ENCODE measurements at places on chromosomes 7 and 10.

DNA sequence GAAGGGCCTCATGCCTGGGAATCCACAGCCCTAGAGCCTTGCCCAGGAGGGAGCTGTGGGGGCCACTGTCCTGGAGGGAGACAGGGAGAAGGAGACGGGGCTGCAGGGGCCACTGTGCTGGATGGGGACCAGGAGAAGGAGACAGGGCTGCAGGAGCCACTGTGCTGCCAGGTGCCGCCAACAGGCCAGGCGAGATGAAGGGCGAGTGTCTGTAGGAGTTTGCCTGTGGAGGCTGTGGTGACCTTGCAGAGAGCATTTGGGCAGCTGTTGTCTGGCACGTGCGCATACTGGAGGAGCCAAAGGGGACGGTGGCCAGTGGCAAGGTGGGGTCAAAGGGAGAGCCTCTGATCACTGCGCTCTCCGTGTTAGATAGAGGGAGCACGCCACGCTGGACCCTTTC is 79.2 kb downstream of the NKX6-2 start:
- DNase-seq = no peak

DNA sequence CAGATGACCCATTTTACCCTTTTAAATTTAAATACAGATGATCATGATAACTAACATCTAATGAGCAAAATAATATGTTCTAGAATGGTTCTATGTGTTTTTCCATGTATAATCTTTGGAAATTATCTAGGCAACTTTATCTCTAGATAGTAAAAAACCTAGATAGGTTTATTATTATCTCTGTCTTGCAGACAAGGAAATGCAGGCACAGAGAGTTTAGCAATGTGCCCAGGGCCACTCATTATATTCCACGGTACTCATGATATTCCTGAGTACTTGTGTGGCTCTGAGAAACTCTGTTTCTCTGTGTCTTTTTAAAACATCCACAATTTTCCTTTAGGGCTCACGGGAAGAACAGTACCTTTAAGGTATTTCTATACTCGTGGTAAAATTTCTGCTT is 26.4 kb upstream of the SNX13 start:
- DNase-seq = no peak

DNA sequence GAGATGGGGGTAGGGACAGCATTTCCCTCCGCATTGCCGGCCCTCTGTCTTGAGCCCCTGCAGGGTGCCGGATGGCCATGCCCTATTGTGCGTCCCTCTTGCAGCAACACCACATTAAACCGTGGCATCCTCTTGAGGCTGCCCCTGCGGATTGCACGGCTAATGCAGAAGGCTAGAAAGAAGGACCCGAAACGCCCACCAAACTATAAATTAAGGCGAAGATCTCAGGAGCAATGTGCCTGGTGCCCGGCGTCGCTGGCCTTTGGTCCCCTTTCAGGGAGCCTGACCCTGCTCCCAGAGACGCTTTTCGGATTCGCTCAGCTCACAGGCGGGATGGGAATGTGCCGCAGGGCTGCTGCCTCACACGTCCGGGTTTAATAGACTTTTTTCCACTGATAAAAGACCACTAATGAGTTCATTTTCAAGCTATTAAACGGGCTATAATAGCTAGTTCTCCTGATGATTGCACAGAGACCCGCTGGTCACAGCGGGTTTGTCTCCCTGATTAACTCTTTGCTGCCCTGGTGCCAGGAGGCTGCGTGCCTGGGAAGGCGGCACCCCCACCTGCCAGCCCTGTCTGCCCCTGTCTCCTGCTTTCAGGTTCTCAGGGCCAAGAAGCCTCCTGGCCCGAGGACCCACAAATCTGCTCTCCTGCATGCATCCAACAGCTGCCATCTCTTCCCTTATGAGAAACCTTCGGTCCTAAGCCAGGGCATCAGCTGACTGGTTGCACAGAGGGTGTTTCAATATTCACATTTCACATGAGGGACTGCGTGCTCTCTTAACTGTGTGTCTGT is 128.3 kb downstream of the ADARB2 start:
- no peak for DNase-seq

- DNase-seq = no peak
Observed at GRCh38 chr7:44471850-44472249, 18.6 kb downstream of the NUDCD3 start.

GRCh38 chr10:4252701-4253100 is 467.7 kb upstream of the KLF6 start:
- DNase-seq = no peak

GRCh38 chr10:12109286-12109685 is 20.2 kb upstream of the SEC61A2 start:
- DNase-seq = no peak

- DNase-seq = no peak
Observed at GRCh38 chr7:81883801-81884393, 114.0 kb upstream of the HGF start.

DNA sequence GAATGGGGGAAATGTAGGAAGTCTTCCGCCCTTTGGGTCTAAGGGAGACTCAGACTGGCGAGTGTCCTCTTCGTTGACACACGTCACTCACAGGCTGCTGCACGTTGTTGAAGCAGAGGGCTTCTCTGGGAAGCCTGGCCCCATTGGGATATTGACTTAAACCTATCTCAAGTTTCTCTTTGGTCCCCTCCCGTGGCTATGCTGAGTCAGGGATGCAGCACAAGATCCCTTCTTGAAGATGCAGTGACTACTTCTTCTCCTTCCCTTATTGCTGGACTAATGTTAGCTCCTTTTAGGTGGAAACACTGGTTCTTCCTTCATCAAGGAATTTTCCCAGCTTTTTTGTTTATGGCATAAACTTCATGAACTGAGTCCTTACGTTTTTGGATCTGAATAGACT is 89.8 kb upstream of the CCDC71L start:
- no peak for DNase-seq

- no peak for DNase-seq
Observed at GRCh38 chr7:67729771-67730170, 733.1 kb downstream of the TYW1 start.

GRCh38 chr7:934469-935163 is 19.9 kb downstream of the ADAP1 start:
- no peak for DNase-seq

GRCh38 chr7:120760050-120760449 is 97.9 kb downstream of the TSPAN12 start:
- no peak for DNase-seq

GRCh38 chr7:105309235-105310169 is 79.2 kb downstream of the SRPK2 start:
- DNase-seq = no peak

GRCh38 chr7:47085491-47086275 is 496.2 kb downstream of the TNS3 start:
- no peak for DNase-seq

DNA sequence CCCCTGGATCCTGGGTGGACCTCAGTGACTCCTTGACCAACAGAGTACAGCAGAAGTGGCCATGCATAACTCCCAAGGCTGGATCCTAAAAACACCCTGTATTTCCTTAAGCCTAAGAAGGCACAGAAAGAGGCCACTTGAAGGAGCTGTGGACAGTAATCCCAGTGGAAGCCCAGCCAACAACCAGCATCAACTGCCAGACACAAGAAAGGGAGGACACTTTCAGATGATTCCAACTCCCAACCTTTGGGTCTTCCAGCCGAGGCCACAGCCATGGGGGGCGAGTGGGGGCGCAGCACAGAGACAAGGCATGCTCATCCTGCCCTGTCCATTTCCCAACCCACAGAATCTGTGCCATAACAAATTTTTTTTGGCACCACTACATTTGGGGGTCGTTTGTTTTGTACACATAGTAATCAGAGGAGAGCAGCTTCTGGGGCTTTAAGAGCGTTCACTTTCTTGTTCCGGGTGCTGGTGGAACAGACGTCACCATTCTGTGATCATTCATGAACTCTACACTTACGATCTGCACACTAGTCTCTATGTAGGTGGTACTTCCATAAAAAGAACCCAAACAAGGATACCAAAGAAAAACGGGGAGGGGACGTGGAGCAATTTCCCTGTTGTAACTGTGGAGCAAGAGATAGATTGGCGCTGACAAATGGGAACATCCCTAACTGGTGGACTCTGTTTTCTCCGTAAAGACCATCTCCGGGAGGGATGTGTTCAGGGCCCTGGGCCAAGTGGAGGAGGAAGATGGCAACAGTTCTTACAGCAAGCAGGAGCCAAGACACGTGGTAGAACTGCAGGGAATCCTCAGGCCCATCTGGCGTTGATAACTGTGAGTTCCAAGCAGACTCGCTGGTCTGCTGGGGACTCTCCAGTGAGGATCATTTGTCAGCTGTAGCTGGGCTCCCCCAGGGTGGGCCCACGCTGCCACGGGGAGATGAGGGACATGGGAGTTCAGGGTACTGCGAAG is 6.0 kb upstream of the SLC29A3 start:
- no peak for DNase-seq

DNA sequence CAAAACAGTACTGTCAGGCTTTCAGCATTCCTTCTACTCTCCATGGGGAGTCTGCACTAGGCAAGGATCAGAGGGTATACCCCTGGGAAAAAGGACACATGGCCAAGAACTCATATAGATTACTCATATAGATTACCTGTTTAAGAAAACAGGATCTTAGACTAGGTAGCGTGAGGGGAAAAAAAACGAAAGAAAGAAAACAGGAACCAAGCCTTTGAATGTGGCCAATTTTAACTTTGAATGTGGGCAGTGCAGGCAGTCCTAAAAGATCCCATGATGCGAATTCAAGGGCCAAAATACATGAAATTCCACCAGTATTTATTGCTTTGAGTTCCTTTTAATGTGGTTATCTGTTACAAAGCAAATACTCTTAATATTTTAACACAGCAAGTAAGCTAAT is 108.6 kb upstream of the TAC1 start:
- no peak for DNase-seq

GRCh38 chr7:93890464-93891068 is at the start of gene TFPI2:
TFPI2 (minus strand) TSS chr7:93890753; CDS start chr7:93890678, 75 bp downstream.
- no peak for DNase-seq

DNA sequence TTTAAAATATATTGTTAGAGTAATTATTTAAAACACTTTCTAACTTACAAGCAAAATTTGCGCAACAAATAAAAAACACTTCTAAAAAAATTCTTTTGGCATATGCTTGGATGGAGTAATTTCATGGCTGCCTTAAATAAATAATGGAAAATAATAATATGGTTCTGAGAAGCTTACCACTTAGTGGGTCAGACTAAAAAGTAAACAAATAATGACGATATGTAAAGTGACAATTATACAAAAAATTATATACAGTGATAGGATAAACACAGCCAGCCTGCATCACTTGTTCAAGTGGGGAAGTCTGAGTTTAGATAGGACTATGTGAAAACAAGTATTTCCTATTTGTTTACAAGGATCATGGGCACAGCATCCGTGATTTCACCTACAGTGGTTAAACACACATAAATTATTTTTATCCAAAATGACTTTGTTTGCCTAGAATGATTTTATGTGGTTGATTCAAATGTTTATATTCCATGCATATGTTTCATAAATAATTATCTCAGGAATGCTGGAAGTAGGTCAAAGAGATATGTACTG is 141.7 kb upstream of the SEMA3D start:
- DNase-seq = no peak

DNA sequence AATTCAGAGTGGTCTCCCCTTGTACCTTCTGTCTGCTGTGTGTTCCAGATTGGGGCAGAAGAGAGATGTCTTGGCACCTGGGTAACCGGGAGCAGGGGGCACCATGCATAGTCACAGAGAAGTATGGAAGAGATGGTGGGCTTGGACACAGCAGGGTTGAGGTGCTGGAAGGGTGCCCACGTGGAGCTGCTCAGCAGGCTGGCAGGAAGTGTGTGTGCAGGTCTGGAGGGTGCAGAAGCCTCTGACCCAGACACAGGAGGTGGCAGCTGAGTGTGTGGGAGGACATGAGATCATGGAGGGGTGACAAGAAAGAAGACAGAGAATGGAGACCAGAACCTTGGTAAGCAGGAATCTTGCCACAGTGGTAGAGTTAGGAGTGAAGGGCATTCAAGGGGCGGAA is 42.3 kb upstream of the DUSP5 start:
- DNase-seq = no peak

GRCh38 chr10:48233559-48234005 is 40.9 kb downstream of the FRMPD2 start:
- DNase-seq = no peak

GRCh38 chr7:80428161-80429054 is 83.5 kb downstream of the GNAT3 start:
- DNase-seq = no peak

DNA sequence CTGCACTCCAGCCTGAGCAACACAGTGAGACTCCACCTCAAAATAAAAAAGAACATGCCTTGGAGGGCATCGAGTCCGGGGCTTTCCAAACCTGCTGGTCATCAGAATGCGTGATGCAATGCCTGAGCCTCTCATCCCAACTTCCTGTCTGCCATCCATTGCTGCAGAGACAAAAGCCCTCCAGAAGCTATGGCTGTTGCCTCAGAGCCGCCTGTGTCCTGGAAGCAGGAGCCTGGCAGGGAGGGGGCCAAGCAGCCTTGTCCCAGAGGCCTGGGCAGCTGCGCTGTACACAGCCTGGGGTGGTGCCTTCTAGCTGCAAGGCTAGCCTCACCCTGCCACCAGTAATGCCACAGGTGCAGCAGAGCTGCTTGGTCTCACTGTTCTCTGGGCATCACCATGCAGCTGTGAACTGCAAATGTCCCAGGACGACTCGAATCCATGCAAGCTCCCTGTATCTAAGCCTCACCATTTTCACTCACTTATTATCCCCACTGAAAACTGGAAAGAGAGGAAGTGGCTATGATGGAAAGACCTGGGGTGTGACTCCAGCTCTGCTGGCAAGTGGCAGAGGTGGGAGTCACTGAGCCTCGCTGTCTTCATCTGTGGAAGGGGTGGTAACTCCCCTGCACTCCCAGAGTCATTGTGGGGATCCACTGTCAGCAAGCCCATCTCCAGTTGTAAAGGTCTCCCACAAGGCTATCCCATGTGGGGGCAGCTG is 7.0 kb downstream of the ALOX5 start:
- DNase-seq = no peak

- DNase-seq = no peak
Observed at GRCh38 chr10:62185919-62186692, 82.5 kb downstream of the RTKN2 start.

- no peak for DNase-seq
Observed at GRCh38 chr7:43372676-43373355, 210.1 kb upstream of the STK17A start.

- no peak for DNase-seq
Observed at GRCh38 chr7:50151001-50151400, 58.0 kb upstream of the ZPBP start.

DNA sequence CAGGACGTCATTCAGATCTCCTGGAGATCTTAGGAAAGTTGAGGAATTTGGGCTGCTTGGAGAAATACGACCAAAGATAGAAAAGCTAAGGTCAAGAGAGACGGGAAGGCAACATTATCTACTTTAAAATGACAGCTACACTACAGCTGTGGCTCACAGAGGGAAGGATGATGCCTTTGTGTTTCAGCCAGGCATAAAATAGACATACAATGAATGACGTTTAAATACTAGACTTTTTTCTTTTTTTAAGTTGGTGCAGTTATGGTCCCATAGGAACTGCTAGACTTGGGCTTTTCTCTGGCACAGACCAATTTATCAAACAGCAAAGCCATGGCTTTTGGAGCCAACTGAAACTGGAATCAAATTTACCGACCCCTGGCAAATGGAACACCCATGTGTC is 164.8 kb downstream of the MAGI2 start:
- DNase-seq = no peak

- no peak for DNase-seq
Observed at GRCh38 chr7:115634633-115635032, 395.9 kb downstream of the TFEC start.

GRCh38 chr7:106110238-106110560 is 1.9 kb downstream of the SYPL1 start:
- no peak for DNase-seq

GRCh38 chr7:30905078-30906012 is 6.3 kb upstream of the AQP1 start:
- DNase-seq = no peak
